ENCODE measurements at places on chromosomes 5 and 9.
A peak's percentile ranks its signal among the peaks of the same experiment; 100 is the strongest.

GRCh38 chr5:52727020-52727419 lies 60.7 kb upstream of the ITGA1 start:
- DNase-seq, result no peak

GRCh38 chr9:135326141-135326540 lies 153.4 kb upstream of the PPP1R26 start:
- DNase-seq, result no peak

DNA sequence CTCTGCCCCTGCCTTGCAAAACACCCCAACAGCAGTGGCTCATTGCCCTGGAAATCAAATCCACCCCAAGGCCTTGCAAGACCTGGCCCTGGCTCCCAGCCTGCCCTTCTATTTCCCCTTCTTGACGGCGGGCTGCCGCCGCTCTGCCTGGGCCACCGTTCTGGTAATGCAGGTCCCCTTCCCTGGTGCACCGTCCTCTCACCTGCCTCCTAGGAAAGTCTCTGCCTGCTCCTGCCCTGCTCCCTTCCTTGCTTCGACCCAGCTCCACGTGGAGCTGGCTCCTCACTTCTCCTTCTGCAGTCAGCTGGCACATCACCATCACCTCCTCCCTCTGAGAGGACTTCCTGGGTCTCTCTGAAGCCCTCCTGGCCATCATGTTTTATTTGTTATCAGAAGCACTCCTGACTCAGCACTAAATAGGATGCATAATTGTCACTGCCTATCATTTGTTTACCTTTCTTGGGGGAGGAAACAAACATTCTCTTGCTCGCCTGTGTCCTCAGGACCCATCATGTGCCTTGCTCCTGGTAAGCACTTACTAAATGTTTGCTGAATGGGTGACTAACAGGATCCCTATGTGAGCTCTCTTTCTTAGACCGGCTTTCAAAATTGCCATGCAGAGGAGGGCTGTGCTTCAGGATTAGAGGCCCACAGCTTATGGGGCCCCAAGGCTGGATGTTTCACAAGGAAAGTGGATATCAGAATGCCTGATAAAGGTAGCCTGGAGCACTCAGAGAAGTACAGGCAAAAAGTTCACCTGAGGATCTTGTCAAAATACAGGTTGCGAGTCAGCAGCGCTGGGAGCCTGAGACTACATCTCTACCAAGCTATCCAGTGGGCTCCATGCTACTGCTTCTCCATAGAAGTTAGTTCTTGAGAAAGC lies 19.6 kb upstream of the C5orf47 start:
- DNase-seq, result no peak

DNA sequence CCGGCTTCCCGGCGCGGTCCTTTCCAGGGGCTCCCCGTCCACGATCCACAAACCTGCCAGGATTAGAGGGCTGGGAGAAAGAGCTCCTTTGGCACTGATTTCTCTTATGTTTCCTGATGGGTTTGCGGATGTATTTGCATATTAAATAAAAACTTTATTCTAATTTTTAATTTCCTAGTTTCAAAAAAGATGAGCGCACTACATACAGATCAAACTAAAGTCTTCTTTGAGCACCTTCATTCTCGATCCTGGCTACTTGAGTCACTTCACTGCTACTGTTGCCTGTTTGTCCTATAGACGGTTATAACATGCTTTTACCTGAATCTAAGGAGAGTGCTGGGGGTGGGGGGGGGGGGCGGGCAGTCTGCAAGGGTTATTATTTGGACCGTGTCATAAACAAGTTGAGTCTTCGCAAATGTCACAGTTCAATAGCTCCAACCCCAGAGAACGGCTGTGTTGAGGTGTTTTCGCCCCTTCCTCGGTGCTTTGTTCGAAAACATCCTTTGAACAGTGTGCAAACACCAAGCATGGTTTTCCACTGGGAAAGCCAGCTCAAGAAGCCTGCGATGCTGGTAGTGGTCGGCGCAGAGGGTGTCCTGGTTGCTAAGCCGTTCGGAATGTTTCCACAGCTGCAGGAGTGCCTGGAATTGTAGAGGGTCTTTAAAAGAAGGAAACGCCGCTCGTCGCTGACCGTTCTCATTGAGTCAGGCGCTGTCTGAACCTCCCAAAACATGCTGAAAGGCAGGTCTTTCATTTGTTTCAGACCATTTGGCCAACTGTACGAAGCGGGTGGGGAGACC lies 1.1 kb upstream of the STK10 start:
- DNase-seq, result no peak

DNA sequence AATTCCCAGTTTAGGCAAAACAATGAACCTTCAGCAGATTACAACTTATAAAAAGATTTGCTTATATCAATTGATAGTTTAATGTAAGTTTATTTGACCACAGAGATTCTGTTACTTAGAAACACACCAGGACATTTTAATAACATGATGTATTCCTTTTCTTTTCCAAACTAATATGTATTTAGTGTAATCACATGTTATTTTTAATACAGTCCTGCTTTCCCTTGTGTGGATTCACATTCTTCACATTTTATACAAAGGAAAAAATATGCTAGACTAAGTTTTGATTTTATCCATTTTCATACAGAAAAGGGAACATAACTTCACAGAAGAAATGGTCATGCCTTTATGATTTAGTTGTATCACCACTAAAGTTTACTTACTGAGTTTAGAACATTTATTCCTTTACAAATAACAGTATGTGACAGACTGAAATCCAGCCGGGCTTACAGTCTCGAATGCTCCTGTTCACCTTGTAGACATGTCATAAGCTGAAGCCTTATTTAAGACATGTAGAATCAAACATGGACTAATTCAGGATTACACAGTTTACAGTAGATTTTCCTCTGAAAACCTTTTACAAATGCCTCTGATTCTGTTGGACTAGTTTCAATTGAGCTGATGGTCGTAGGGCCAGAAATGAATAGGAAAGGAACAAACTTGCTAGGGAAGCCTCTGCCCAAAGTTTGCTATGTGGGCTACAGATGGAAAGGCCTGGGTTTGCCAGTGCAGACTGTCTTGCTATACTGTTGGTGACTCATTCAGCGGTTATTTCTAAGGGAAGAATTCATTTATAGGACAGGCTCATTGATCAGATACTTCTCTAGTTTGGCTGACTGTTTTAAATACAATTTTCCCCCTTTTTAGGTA lies 6.6 kb upstream of the ASPN start:
- no peak for DNase-seq

GRCh38 chr5:54018438-54018837 lies 291.9 kb downstream of the ARL15 start:
- DNase-seq, result no peak

GRCh38 chr9:111250875-111251842 lies 78.9 kb downstream of the OR2K2 start:
- no peak for DNase-seq

- DNase-seq, result no peak
These were observed 18.9 kb downstream of the RPS23 start for GRCh38 chr5:82259172-82259800.

DNA sequence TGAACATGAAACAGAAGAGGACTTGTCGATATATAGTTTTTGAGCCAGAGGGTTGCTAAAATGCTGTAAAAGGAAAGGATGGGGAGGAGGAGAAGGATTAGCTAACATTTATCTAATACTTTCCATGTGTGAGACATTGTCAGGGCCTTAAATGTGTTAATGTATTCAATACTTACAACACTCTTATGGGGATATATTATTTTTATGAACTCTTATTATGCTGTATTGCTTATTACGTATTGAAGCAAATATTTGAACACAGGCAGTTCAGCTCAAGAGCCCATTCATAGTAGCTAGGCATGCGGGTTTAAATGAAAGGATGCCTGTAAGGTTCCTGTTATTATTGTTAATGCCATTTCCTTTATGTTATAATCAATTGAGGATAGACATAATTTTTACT lies 391.5 kb downstream of the CCDC171 start:
- no peak for DNase-seq

- no peak for DNase-seq
These were observed 205.0 kb upstream of the ZNF462 start for GRCh38 chr9:106657926-106658325.

GRCh38 chr9:38644601-38645000 lies 24.2 kb upstream of the ANKRD18A start:
- DNase-seq, result no peak

DNA sequence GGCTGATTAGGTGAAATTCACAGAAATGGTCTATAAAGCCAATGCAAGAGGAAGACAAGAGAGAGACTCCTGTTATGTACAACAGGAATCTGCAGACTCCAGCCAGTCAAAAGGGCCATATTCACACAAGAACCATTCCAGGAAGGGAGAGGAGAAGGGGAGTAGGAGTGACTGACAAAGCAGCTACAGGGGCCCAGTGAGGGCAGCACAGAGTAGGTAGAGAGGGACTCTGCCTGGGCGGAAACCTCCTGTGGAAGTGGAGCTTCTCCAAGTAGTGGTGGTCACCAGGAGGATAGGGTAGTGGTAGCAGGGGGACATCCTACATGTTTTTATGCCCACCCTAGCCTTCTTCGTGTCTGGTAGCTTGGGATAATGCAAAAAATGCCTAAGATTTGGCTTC lies 667.3 kb downstream of the ACTL7B start:
- no peak for DNase-seq

DNA sequence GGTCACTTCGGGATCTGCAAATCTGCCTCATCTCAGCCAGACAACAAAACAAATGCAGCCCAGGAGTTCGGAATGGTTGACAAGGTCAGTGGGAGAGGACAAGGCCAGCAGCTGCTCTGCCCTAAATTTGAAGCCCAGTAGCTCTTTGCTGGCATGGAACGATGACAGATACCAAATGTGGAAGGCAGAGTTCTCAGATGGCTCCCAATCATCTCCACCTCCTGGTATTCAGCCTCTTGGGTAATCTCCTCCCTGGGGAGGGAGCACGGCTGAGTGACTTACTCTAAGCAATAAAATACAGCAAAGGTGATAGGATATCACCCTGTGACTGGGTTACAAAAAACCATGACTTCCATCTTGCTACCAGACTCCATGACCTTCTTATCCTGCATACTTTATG lies 172.8 kb downstream of the ENTREP1 start:
- DNase-seq, result no peak

GRCh38 chr5:37933576-37933975 lies 93.7 kb upstream of the GDNF start:
- DNase-seq, result no peak

GRCh38 chr9:127943731-127944144 lies 6.1 kb upstream of the DPM2 start:
- peak; percentile 80 for DNase-seq

- DNase-seq, result no peak
These were observed 456.9 kb downstream of the TAF11L14 start for GRCh38 chr5:18091142-18091541.

DNA sequence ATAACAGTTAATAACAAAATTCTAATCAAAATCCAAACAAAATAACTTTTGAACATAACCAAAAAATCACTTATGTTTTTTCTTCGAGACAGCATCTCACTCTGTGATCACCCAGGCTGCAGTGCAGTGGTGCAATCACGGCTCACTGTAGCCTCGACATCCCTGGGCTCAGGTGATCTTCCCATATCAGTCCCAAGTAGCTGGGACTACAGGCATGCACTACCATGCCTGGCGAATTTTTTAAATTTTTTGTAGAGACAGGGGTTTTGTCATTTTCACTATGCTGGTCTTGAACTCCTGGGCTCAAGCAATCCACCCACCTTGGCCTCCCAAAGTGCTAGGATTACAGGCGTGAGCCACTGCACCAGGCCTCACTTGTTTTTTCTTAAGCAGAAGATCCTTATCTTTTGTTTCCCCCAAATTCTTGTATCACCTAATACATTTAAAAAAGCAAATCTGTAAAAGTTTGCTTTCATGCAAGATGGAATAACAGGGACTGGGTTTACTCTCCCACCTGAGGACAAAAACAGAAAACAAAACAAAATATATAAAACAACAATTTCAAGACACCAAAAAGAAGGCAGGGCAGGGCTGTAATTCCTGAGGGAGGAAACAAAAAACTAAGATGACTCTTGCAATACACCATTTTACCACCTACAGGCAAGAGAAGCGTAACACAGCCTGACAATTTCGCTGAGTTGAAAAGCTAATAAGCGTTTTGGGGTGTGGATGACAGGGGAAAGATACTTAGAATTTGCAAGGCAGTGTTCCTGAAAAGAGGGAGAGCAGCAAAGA lies 71.4 kb downstream of the RAPGEF6 start:
- DNase-seq, result no peak

DNA sequence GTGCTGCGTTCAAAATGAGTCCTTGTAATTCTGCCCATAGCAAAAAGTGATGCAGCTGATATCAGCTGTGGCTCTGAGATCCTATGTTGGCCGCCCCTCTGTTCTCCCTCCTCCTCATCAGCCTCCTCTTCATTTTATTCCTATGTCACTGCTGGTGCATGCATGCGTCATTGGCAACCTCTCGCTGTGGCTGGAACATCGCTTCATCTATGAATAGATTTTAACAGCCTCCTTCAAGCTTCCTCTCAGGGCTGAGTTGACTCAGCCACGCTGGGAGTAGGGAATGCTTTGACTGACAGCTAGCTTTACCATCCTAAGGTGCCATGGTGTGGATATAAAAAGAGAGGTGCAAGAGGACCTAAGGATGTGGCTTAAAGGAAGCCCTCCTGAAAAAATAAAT lies 303.5 kb downstream of the PLK2 start:
- no peak for DNase-seq

DNA sequence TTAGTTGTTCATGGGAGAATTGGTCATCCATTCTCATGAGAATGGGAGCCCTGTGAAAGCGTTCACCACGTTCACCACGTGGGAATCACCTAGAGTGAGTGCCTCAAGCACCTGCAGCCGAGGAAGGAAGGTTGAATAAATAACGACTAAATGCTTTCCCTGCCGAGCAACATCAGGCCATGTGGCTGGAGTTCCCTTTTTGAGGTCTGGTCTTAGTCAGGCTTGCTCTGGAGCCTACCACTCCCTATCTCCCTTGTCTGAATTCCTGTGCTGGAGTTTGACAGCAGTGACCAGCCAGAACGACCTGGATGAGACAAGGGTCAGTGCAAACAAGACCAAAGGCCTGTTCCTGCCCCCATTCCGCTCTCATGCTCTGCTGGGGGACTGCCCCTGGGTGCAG lies 28.5 kb downstream of the KCNMB1 start:
- no peak for DNase-seq

- no peak for DNase-seq
These were observed 11.1 kb downstream of the SMAD5 start for GRCh38 chr5:136143763-136144162.

DNA sequence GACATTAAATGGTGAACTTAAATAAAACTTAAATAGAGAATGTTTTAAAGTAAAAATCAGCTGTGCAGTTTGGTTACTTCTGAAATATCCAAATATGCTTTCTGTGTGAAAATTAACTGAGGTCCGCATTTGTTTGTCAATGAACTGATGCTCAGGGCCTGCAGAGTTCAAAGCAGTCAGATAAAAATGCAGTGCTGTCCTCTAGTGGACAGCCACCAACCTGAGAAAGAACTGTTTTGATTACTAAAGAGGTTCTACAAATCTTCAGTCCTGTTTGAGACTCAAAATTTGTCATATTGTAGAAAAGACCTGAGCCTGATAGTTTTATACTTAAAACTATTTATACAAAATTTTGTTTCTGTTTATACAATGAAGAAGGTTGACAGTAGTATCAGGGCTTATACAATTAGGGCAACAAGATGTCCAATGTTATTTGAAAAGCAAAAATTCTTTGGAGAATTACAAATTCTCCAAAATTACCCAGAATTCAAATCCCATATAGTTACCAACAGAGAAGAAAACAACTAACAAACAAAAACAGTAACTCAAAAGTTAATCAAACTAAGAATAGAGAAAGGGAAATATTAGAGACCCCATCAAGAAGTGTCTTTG lies 232.3 kb upstream of the TBCA start:
- DNase-seq, result peak; percentile 12

Measured in activated CD4-positive, alpha-beta T cell treated with anti-CD3 and anti-CD28 coated beads, Interleukin-2, amount 50 U/mL, for 16 hours (primary cell).